ENCODE measurements at places on chromosomes 4 and X.

DNA sequence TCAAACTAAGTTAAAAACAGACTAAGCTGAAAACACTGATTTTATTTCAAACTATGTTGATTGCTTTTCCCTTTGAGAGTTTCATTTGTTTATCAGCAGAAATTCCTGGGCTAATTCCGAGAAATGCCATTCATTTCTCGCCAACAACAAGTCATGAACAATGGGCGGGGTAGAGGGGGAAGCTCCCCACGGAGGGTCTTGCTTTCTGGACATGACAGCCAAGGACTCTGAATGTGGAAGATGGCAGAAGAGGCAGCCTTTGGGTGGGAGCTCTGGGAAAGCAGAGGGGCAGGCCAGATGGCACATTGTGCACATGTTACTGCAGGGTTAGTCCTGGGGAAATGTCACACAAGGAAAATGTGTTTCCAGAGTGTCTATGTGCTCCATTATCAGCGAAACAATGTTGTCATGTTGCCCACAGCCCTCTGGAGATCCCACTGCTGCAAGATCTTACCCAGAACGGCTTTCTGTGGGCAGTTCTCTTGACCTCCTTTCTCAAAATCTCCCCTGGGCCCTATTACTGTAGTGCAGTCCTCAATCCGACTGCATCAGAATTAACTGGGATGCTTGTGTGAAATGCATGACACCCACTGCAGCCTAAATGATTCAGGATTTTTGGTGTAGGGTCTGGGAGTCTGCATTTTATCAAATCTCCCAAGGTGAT is 45.0 kb downstream of the CHRDL1 start:
- DNase-seq = no peak
- H3K4me1 ChIP-seq = no peaks in the 10 kb centered on the region
- H3K36me3 ChIP-seq = no peaks in the 10 kb centered on the region

DNA sequence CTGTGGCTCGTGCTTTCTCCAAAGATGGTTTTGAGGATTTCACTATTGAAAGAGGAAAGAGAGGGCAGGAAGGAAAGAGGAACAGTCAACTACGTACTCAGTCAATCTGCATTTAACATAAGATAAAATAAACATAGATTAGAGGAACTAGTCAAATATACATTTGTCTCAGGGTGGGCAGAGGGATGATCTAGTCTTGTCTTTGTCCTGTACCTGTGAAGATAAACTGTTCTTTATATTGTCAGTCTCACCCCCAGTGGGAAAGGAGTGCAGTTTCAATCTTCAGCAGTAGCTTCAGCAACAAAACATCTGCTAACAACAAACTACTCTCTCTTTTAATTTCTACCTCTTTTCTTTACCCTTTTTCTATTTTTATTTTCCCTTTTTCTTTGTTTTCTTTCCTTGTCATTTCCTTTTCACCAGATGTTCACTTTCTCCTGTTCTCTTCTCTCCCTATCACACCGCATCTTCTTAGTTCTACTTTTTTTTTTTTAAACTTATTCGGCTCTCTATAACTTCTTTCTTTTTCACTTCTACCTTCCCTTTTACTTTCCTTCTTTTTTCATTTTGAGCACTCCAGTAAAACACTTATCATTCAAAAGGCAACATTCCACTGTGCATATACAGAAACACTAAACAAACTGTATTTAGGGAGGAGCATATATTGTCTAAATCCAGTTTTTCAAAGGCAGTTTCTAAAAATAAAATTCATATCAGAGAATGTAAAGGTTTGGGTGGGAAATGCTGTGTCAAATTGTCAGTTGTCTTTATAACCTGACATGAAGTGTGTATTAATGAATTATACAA is 51.4 kb upstream of the GUCY1A1 start:
- peaks cover 6% of the 10 kb centered on the region for H3K4me1 ChIP-seq
- peaks cover 9% of the 10 kb centered on the region for H3K27me3 ChIP-seq
- no peaks in the 10 kb centered on the region for H3K36me3 ChIP-seq
- H3K27ac ChIP-seq = no peak overlapping the region

DNA sequence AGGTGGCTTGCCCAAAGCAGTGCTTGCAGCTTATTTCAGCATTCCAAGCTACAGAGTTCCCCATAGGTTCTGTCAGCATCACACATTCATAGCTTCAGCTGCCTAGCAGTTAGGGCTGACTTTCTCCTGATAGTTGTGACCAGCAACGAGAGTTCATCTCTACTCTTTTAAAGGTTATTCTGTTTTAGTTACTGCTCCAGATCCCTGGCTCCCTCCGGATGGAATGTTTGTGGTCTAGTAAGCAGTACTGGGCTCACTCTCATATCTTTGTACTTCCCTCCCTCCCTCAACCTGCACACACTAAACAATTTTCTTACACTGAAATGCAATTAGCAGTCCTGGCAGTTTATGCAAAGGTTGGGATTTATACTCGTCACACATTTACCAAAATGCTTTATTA is 43.9 kb downstream of the PTTG2 start:
- no peak overlapping the region for H3K4me3 ChIP-seq
- no peak for DNase-seq
- H3K36me3 ChIP-seq = no peaks in the 10 kb centered on the region
- H3K27ac ChIP-seq = no peak overlapping the region
- peaks cover 51% of the 10 kb centered on the region for H3K4me1 ChIP-seq

DNA sequence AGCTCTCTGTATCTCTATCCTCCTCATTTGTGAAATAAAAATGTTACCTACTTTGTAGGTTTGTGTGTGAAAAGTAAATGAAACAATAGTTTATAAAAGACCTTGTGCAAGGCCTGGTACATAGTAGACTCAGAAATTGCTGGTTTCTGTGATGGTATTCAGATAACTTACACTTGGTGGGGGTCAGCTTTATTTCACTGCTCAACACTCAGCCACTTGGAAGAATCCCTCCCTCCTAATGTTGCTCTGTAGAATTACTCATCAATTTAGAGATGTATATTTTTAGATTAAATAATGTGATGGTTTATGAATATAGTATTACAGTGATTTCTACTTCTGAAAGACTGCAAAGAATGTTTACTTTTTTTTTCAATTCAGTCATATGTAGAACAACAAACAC is 32.7 kb downstream of the SMARCAD1 start:
- H3K27me3 ChIP-seq = no peaks in the 10 kb centered on the region
- DNase-seq = no peak
- H3K36me3 ChIP-seq = peaks cover 36% of the 10 kb centered on the region
- H3K27ac ChIP-seq = no peak overlapping the region
- H3K4me3 ChIP-seq = no peak overlapping the region
- H3K4me1 ChIP-seq = no peaks in the 10 kb centered on the region

GRCh38 chr4:8664976-8665375 is 72.4 kb downstream of the CPZ start:
- no peak for DNase-seq
- no peak overlapping the region for H3K4me3 ChIP-seq
- no peaks in the 10 kb centered on the region for H3K4me1 ChIP-seq
- no peak overlapping the region for H3K27ac ChIP-seq
- H3K36me3 ChIP-seq = no peaks in the 10 kb centered on the region
- peaks cover 9% of the 10 kb centered on the region for H3K27me3 ChIP-seq

DNA sequence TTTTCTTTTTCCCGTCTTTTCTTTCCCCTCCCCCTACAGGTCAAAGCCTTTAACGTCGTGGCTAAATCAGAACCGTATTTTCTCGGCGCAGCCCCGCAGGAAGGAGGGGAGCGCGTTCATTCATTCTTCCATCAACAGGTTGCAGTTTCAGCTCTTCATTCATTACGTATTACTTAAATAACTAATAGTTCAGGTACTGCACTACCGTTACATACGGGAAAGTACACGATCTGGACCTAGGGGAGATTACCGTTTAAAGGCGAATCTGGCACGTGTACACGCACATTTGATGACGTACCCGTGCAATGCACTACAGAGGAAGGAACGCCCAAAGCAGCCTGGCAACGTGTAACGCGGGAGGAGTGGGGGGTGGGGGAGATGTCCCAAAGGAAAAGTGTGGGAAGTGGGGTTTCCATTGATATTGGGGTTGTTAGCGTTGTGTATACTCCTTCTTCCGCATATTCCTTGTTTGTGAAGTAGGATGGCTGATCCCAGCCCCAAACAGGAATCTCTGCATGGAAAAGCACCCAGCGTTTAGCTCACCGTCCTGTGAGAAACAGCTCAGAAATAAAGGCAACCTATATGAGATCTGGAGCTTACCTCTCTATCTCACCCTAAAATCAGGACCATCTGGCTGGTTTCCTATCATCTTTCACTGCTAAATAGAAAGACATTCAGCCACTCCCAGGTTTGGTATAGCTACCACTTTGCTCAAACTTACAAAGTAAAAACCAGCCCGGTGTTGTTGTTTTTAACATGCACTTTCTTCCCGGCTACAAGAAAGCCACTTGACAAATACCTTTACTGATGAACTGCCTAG is 585 bp upstream of the SEC24D start:
- peak; percentile 49 for DNase-seq
- H3K4me3 ChIP-seq = peak overlapping the region; percentile 98
- H3K4me1 ChIP-seq = peaks cover 20% of the 10 kb centered on the region
- H3K36me3 ChIP-seq = peaks cover 20% of the 10 kb centered on the region
- no peaks in the 10 kb centered on the region for H3K27me3 ChIP-seq

- H3K36me3 ChIP-seq = no peaks in the 10 kb centered on the region
- DNase-seq = no peak
- H3K4me3 ChIP-seq = no peak overlapping the region
- H3K27me3 ChIP-seq = no peaks in the 10 kb centered on the region
- no peaks in the 10 kb centered on the region for H3K4me1 ChIP-seq
- no peak overlapping the region for H3K27ac ChIP-seq
Measured at GRCh38 chr4:170234800-170235199, 145.0 kb upstream of the AADAT start.

- no peak overlapping the region for H3K27ac ChIP-seq
- no peaks in the 10 kb centered on the region for H3K4me1 ChIP-seq
- no peak for DNase-seq
- H3K27me3 ChIP-seq = no peaks in the 10 kb centered on the region
- H3K36me3 ChIP-seq = peaks cover 26% of the 10 kb centered on the region
- H3K4me3 ChIP-seq = no peak overlapping the region
Measured at GRCh38 chr4:3137908-3138307, 63.4 kb downstream of the HTT start.

DNA sequence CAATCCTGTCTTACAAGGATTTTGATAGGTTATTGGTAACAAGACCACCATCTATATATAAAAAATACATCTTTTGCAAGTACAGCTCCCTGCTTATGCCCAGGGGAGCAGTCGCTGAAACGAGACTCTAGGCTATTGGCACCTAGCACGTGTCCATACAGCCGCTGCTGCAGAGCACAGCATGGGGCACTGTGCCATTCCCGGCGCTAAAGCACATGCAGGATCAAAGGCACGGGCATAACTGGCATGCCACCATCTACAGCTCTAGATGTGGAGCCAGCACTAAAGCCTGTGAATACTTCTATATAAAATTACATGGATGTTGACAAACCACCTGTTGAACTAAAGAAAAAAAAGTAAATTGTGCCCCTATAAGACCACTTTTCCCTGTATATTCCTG is 144.8 kb downstream of the COL25A1 start:
- no peak overlapping the region for H3K4me3 ChIP-seq
- H3K27ac ChIP-seq = no peak overlapping the region
- DNase-seq = no peak
- no peaks in the 10 kb centered on the region for H3K36me3 ChIP-seq
- no peaks in the 10 kb centered on the region for H3K27me3 ChIP-seq

DNA sequence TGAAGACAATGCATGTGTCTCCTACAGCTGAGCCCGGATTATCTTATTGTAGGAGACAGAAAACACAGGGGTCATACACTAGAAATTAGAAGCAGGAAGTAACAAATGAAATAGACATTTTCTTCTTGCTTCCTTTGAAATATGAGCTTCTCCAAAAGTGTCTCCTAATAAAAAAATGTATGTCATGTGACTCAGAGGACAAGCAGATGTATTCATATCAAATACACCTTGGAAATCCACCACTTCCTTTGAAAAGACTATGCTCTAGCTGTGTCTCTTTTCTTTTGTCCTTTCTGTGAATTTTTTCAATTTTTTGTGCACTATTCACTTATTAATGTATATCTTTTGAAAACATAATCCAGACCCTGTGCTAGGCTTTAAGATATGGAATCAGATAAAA is 1906.2 kb downstream of the C4orf33 start:
- H3K27ac ChIP-seq = no peak overlapping the region
- H3K4me3 ChIP-seq = no peak overlapping the region
- H3K4me1 ChIP-seq = no peaks in the 10 kb centered on the region
- no peak for DNase-seq
